ENCODE measurements at places on chromosomes 11 and 22.

DNA sequence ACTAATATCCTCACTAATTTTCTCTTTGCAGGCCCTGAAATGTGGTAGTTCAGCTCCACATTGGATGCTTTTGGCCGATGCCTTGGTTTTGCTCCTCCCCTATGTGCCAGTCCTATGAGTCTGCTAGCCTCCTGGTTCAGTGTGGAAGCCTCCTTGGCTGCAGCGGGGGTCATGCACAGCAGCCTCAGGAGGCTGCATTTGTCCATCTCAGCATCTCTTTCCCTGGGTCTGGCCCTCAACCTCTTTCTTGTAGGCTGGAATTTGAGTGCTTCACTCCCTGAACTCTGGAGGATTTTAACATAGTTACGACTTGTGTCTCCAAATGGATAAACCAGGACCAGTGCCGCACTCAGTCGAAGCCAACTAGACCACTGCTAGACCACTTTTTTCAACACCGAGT lies 34.9 kb downstream of the SCUBE2 start:
- no peak overlapping the region for H3K4me3 ChIP-seq
- H3K27ac ChIP-seq: no peak overlapping the region
- no peaks in the 10 kb centered on the region for H3K27me3 ChIP-seq

GRCh38 chr22:23606204-23607131 lies 25.7 kb downstream of the DRICH1 start:
- DNase-seq: no peak
- H3K4me3 ChIP-seq: no peak overlapping the region
- no peaks in the 10 kb centered on the region for H3K4me1 ChIP-seq
- H3K27me3 ChIP-seq: peaks cover 32% of the 10 kb centered on the region

- DNase-seq: no peak
- no peak overlapping the region for H3K27ac ChIP-seq
- H3K27me3 ChIP-seq: no peaks in the 10 kb centered on the region
- H3K36me3 ChIP-seq: no peaks in the 10 kb centered on the region
Measured at GRCh38 chr22:29089507-29089906, 16.7 kb downstream of the KREMEN1 start.

- no peaks in the 10 kb centered on the region for H3K36me3 ChIP-seq
- H3K27me3 ChIP-seq: peaks cover 71% of the 10 kb centered on the region
- no peak overlapping the region for H3K27ac ChIP-seq
- H3K4me3 ChIP-seq: no peak overlapping the region
Measured at GRCh38 chr22:22954656-22955055, 67.0 kb downstream of the IGLL5 start.

- H3K27me3 ChIP-seq: no peaks in the 10 kb centered on the region
- no peak overlapping the region for H3K4me3 ChIP-seq
- H3K27ac ChIP-seq: no peak overlapping the region
- H3K36me3 ChIP-seq: no peaks in the 10 kb centered on the region
Measured at GRCh38 chr22:21026783-21027692, 5.3 kb downstream of the SLC7A4 start.

DNA sequence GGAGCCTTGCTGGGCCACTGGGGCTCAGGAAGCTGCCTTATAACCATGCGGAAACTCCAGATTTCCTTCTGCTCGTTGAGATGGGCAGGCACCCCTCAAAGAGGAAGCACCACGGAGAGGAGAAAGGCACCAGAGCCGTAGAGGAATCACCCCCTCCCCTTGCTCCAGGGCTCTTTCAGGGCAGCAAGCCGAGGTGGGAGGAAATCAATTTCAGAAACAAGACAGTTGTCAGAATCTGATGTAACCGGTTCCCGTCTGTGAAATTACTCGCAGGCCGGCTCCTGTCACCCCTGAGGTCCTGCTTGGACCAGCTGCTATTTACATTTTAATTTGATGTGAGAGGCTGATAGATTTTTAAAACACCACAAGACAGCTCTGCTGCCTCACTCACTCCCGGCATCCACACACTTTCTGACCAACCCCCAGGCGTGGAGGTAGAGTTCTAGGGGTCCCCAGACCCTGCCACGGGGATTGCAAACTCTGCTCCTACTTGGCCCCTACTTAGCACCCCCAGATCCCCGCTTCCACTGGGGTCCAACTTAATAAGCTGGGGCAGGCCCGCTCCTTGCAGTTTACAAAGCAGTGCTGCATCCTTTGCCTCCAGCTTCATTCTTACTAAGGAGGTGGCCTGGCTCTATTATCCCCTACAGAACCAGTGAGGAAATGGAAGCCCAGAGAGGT lies 162.5 kb downstream of the CEP164 start:
- H3K27me3 ChIP-seq: peaks cover 41% of the 10 kb centered on the region
- no peak for DNase-seq
- H3K4me3 ChIP-seq: no peak overlapping the region
- no peaks in the 10 kb centered on the region for H3K36me3 ChIP-seq
- no peak overlapping the region for H3K27ac ChIP-seq
- no peaks in the 10 kb centered on the region for H3K4me1 ChIP-seq

DNA sequence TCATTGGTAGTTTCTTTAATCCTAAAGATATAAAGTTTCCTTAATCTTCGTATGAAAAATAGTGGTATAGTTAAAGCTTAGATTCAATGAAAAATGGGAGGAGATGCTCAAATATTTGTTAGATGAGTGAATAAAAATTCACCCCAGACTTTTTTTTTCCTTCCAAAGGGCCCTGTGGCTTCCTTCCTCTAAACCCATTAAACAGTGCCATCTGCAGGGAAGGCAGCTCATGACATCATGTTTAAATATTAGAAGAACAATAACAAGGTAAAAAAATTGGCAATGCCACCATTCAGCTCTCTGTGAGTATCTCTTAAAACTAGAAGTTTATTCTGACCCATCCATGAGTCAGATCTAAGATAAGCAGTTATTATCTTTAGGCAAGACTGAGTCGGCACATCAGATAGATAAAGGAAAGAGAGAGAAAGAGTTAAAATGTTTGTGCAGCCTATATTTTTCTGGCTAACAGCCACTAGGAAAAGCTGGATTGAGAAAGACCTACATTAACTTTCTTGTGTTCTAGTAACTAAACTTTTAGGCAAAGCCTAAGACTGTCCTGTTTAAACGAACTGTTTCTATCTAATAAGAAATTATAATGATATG lies 19.1 kb upstream of the OOSP1 start:
- no peak overlapping the region for H3K4me3 ChIP-seq
- H3K36me3 ChIP-seq: no peaks in the 10 kb centered on the region
- peak; percentile 72 for DNase-seq
- H3K27me3 ChIP-seq: no peaks in the 10 kb centered on the region
- H3K27ac ChIP-seq: no peak overlapping the region

GRCh38 chr11:128201009-128201408 lies 386.3 kb downstream of the ETS1 start:
- H3K4me3 ChIP-seq: no peak overlapping the region
- DNase-seq: no peak
- no peaks in the 10 kb centered on the region for H3K27me3 ChIP-seq
- no peak overlapping the region for H3K27ac ChIP-seq
- H3K4me1 ChIP-seq: peaks cover 14% of the 10 kb centered on the region

- no peaks in the 10 kb centered on the region for H3K27me3 ChIP-seq
- peaks cover 24% of the 10 kb centered on the region for H3K36me3 ChIP-seq
- peaks cover 5% of the 10 kb centered on the region for H3K4me1 ChIP-seq
Measured at GRCh38 chr11:57639321-57640067, 10.2 kb downstream of the YPEL4 start.

GRCh38 chr11:6755303-6755952 lies 16.3 kb downstream of the OR2AG2 start:
- no peaks in the 10 kb centered on the region for H3K36me3 ChIP-seq
- no peak overlapping the region for H3K4me3 ChIP-seq

DNA sequence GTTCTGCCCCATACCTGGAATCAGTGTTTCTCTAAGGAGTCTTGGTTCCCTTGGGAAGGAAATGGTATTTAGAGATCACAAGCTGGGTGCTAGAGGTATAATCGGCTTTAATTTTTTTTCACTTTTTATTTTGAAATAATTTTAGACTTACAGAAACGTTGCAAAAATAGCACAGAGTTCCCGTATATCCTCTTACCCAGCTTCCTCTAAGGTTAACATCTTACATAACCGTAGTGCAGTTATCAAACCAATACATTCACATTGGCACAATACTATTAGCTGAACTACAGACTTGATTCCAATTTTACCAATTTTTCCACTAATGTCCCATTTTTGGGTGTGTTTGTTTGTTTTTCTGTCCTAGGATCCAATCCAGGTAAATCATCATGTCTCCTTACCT lies 63.8 kb downstream of the RBX1 start:
- H3K4me3 ChIP-seq: no peak overlapping the region
- H3K27ac ChIP-seq: no peak overlapping the region
- no peaks in the 10 kb centered on the region for H3K4me1 ChIP-seq
- no peak for DNase-seq

GRCh38 chr22:23251445-23252093 lies 71.3 kb downstream of the BCR start:
- H3K27ac ChIP-seq: peak overlapping the region; percentile 12
- H3K36me3 ChIP-seq: peaks cover 24% of the 10 kb centered on the region
- no peak overlapping the region for H3K4me3 ChIP-seq
- DNase-seq: peak; percentile 51
- no peaks in the 10 kb centered on the region for H3K27me3 ChIP-seq

- H3K36me3 ChIP-seq: no peaks in the 10 kb centered on the region
- no peaks in the 10 kb centered on the region for H3K27me3 ChIP-seq
- DNase-seq: no peak
- H3K4me1 ChIP-seq: no peaks in the 10 kb centered on the region
- no peak overlapping the region for H3K4me3 ChIP-seq
Measured at GRCh38 chr11:116225236-116225635, 547.6 kb downstream of the BUD13 start.

- H3K27ac ChIP-seq: peak overlapping the region; percentile 8
- H3K4me3 ChIP-seq: no peak overlapping the region
- DNase-seq: peak; percentile 50
- no peaks in the 10 kb centered on the region for H3K36me3 ChIP-seq
Measured at GRCh38 chr22:24146194-24146616, 35.1 kb upstream of the SUSD2 start.

DNA sequence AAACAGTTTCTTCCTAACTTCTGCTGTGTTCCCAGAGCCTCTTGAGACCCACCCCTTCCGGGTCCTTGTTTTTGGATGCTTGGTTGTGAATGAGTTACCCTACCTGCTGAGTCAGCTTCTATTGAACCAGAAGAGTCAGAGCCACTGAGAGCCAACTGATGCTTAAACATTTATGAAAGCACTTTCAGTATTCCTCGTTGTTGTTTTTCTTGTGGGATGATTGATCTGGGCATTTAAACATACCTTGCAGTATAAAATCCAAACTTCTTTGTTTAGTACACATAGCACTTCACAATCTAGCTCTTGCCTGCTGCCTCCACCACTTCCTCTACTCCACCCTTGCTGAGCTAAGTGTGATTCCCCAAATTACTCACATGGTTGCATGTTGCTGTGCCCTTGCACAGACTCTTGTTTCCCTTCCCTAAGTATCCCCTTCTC lies 5.5 kb downstream of the PRSS23 start:
- H3K27ac ChIP-seq: peak overlapping the region; percentile 11
- H3K27me3 ChIP-seq: no peaks in the 10 kb centered on the region
- no peak overlapping the region for H3K4me3 ChIP-seq
- peaks cover 11% of the 10 kb centered on the region for H3K4me1 ChIP-seq
- peaks cover 5% of the 10 kb centered on the region for H3K36me3 ChIP-seq
- DNase-seq: no peak

GRCh38 chr11:33910296-33910957 lies 18.6 kb upstream of the LMO2 start:
- no peaks in the 10 kb centered on the region for H3K36me3 ChIP-seq
- H3K27ac ChIP-seq: no peak overlapping the region

DNA sequence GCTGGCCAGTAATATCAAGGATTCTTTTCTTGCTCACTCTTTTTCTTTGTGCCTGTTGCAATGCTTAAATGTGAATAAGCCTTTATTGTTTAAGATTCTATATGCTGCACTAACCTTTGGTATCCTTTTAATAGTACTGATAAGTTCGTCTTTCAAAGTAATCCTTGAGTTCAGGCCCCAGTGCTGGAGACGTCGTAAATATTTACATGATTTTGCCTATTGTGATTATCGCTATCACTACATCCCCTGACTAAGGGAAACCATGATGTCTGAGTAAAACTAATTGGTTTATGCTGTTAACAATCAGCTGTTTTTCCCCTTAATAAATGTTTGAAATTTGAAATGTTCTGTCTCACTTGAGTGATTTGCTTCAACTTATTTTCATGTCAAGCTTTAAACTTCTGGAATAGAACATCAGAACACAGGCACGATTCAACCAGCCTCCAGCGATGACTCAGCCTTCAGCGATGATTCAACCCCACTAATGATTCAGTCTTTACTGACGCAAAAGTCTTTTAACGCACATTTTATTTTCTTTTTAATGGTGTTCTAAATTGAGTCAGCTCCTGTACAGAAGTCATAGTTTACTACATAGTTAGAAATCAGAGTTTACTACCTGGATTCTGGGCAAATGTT lies 3.9 kb downstream of the HTATIP2 start:
- peak; percentile 91 for DNase-seq
- peaks cover 5% of the 10 kb centered on the region for H3K36me3 ChIP-seq
- peak overlapping the region; percentile 61 for H3K4me3 ChIP-seq
- peaks cover 38% of the 10 kb centered on the region for H3K4me1 ChIP-seq
- H3K27ac ChIP-seq: peak overlapping the region; percentile 85

GRCh38 chr22:20792966-20793728 lies 19.2 kb downstream of the SERPIND1 start:
- H3K4me3 ChIP-seq: no peak overlapping the region
- no peak overlapping the region for H3K27ac ChIP-seq
- no peaks in the 10 kb centered on the region for H3K4me1 ChIP-seq
- no peaks in the 10 kb centered on the region for H3K27me3 ChIP-seq

- H3K4me3 ChIP-seq: no peak overlapping the region
- no peak overlapping the region for H3K27ac ChIP-seq
- H3K36me3 ChIP-seq: no peaks in the 10 kb centered on the region
- H3K4me1 ChIP-seq: no peaks in the 10 kb centered on the region
Measured at GRCh38 chr11:130705670-130706421, 210.4 kb downstream of the SNX19 start.

DNA sequence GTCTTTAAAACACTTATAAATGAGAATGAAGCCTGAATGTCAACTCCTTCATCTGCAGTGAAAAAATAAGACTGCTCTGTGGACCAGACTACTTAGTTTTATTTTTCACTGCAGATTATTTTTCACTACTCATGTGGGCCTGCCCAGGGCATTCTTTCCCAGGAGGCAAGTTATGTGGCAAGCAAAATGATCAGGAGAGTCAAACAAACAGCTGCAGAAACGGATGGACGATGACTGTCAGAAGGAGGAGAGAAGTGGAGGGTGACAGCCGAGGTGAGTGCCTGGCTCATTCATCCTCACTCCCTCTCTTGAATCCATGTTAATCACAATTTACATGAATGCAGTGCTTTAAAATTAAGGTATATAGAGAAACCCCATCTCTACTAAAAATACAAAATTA lies 5.8 kb upstream of the LRP5 start:
- H3K27ac ChIP-seq: no peak overlapping the region
- no peak for DNase-seq
- no peaks in the 10 kb centered on the region for H3K36me3 ChIP-seq
- H3K4me3 ChIP-seq: no peak overlapping the region
- no peaks in the 10 kb centered on the region for H3K27me3 ChIP-seq
- H3K4me1 ChIP-seq: peaks cover 13% of the 10 kb centered on the region

DNA sequence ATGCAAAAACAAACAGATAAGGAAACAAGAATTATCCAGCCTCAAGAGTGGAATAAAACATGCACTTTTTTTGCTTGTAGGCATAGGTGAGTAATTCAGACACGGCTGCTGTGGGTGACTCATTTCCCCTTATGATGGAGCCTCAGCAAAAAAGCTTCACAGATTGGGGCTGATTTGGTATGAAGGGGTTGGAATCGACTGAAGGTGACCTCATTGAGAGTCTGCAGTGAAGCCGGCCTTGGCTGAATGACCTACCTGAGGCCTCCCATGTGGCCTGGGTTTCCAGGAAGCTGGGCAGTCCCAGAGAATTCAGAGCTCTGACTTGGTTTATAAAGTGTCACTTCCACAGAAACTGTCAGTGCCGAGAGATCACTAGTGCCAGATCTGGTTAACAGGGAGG lies 34.2 kb upstream of the VPREB1 start:
- no peaks in the 10 kb centered on the region for H3K27me3 ChIP-seq
- peak; percentile 79 for DNase-seq
- H3K27ac ChIP-seq: peak overlapping the region; percentile 75
- no peak overlapping the region for H3K4me3 ChIP-seq
